ENCODE measurements at places on chromosomes 2 and 18.
A peak's percentile ranks its signal among the peaks of the same experiment; 100 is the strongest.

DNA sequence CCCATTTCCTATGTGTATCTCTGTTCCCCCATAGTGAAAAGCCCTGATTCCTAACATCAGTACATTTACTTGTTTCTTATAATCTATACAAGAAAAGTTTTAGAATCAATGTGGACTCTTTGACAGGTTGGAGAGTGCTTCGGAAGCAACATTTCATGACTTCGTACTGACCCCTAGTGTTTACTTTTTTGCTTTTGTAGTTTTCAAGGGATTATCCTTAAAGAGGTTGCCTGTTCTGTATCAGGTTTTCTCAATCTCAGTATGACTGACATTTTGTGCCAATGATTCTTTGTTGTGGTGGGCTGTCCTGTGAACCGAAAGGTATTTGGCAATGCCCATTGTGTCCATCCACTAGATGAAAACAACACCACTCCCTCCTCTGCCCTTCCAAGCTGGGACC, 43.3 kb upstream of the SERPINB2 start:
- DNase-seq, result no peak

GRCh38 chr2:217947383-217948350, 55.1 kb downstream of the TNS1 start:
- no peak for DNase-seq

- DNase-seq, result no peak
Observed at GRCh38 chr2:224038049-224038829, 847 bp downstream of the SERPINE2 start.

- DNase-seq, result no peak
Observed at GRCh38 chr2:201798252-201798913, 8.0 kb upstream of the CDK15 start.

DNA sequence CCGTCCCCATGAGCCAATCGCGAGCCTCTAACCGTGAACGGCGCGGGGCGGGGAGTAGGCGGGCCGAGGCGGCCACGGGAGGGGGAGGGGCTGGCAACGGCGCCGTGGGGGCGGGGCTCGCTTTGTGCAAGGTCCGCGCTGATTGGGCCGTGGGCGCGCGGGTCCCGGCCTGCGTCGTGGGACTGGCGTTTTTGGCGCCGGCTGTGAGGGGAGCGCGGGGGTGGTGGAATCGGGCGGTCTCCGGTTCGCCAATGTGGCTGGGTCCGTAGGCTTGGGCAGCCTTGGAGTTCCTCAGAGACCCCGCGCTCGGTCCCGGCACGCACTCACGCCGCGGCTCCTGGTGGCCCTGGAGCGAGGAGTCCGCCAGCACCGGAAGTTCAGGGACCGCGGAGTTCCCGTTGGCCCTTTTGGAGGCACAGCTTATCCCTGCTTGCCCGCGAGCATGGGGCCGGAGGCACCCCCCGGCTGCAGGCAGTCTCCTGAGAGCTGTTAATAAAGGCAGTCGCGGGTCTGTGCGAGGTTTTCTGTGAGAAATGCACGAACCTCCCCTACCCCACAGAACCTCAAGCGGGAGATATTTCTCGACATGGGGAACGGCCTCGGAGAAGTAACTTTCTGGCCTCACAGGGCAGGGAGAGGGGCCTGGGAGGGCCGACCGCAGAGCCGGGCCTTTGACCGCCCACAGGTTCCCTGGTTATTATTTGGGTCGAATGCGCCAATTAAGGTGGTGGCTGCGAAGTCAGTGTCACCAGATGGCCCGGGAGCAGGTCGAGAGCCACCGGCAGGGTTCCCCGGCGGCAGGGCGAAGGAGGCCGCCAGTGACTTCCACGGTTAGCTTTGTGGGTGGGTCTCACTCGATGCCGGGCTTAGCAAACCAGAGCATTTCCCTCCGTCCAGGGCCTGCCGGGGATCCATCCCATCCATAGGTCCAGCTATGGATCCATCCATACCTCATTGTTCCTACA, 574 bp upstream of the NCL start:
- peak; percentile 99 for DNase-seq

- no peak for DNase-seq
Observed at GRCh38 chr18:9826685-9827084, 59.1 kb upstream of the TXNDC2 start.

DNA sequence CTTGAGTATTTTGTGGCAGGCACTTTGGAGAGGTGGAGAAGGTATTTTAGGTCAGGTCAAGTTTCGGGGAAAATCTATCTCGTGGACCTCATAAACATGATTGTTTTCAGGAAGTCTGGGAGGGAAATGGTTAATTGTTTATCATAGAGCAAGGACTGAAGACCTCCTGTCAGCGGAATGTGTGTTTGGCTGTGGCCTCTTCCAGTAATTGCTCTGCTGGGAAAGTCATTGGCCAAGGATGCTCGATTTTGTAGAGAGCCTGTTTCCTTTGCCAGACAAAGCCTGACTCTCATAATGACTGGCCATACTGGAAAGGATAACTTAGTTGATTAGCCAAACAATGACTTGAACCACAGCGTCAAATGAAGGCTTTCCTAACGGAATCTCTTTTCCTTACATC, 30.0 kb downstream of the IL1R2 start:
- no peak for DNase-seq

DNA sequence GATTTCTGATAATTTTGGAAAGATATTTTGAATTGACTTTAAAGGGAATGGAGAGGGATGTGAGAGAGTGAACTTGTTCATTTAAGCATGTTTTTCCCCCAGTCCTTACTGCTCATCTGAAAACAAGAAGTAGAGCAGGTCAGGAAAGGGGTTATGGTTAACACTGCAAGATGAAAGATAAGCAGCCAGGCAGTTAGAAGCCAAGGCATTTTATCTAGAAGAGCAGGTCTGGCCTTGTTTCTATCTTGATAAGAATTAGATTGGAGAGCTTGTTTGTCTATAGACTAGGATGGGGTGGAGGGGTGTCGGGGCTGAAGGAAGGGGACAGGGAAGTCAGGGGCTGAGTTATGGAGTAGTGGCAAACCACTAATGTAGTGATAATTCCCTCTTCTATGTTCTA, 171.6 kb downstream of the IKZF2 start:
- no peak for DNase-seq

GRCh38 chr18:66867653-66868052, 263.8 kb upstream of the CDH19 start:
- DNase-seq, result no peak

GRCh38 chr2:25341011-25341727, 556 bp downstream of the DNMT3A start:
- no peak for DNase-seq

- no peak for DNase-seq
Observed at GRCh38 chr2:18309188-18309587, 251.3 kb downstream of the RDH14 start.

GRCh38 chr2:28613633-28614501, 118.0 kb downstream of the PLB1 start:
- DNase-seq, result no peak

DNA sequence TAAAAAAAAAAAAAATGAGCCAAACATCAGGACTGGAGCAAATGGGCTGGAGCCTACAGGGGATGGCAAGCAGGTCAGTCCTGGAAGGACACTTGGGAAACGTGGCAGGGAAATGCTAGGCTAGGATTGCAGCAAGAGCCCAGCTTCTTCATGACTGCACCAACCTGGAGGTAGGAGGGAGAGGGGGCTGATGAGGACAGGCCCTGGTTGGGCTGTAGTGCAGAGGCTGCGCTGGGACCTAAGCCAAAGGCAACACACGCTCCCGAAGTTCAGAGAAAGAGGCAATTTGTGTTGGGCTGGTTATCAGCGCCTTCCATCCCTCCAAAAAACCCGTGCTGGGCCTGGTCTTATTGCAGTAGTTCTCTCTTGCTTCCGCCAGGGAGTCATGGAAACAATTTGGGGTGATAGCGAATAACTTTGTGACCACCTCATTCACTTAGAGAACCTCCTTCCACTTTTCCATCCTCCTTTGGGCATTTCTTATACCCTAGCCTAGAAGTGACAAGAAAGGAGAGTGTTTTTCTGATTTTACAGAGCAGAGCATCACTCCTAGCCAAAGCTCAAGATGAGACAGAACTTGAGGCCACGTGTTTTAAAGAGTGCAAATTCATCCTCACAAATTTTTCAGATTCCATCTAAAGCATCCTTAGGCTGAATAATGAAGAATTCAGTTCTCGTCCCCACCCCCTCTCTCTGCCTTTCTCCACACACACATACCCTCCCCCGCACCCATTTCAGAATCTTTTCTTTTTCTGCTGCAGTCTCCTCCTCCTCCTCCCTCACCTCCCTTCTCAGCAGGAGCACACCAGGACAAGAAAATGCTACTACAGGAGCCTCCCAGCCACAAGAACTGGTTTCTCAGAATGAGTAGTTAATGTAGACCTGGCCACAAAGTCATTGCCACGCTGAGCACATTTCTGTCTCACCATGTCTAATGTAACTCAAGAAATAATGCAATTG, 82.5 kb upstream of the STPG4 start:
- no peak for DNase-seq

GRCh38 chr18:74194691-74195090, 46.4 kb downstream of the TIMM21 start:
- DNase-seq, result no peak

- no peak for DNase-seq
Observed at GRCh38 chr2:151306621-151307020, 17.2 kb upstream of the NMI start.

DNA sequence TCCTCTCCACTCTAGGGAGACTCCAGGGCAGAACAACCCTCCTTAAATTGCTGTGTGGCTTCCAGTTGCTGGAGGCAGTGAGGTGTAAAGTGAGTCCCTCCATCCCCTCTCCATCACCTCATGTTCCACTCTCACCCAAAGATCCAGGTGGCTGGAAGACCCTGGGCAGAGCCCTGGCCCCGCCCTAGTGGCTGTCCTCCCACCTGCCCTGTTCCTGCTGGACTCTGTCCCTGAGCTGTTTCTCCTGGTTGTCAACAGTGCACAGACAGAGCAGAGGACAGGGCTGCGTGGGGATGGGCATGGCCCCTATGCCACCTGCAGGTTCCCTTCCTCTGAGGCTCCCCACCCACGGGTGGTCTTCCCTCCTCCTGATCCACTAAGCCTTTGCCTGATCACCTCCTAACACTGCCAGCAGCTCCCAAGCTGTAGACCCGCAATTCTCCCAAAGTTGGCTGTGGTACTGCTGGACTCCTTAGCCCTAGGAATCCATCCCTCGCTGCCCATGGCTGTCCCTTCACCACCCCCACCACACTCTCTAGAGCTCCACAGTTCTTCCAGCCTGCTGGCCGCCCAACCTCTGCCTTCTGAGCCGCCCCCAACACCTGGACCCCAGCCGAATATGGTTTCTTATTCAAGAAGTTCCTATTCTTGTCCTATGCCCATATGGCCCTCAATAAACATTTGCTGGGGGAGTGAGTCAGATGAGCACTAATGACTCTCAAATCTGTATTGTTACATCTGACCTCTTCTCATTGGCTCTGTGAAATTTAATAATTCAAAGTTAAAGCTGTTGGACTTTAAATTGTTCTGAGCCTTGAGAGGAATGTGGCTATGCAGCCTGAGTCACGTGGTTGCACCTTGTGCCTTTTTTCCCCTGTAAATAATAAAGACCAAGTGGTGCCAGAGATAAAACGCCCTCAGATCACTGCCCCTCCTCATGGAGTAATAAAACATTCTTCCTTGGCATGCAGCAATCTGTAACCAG, 260.0 kb upstream of the HS6ST1 start:
- DNase-seq, result no peak

GRCh38 chr2:30272761-30273573, 41.6 kb downstream of the LBH start:
- no peak for DNase-seq

GRCh38 chr18:35477497-35477896, 20.3 kb downstream of the INO80C start:
- no peak for DNase-seq

DNA sequence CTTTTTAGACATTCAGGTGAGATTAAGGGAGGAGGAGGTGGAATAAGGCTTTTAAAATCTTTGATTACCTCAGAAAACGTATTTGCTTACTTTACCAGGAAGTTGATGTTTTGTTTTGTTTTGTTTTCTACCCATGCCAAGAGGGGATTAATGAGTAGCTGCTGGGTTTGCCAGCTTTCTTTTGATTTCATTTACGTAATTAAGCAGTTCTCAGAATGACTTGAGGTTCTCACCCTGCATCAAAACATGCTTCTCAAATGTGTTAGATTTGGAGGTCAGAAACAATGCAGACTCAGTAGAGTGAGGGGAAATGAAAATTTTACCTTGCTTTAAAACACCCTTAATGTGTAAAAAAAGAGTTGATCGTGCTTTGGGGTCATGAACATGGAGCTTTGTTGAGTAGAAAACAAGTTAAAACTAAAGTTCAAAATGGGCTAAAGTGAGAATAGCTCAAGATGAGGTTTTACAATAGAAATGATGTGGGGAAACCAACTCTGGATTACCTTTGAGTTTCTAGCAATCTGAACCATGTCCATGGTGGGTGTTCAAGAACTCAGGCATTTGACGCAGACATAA, 217.1 kb upstream of the EPAS1 start:
- DNase-seq, result no peak

DNA sequence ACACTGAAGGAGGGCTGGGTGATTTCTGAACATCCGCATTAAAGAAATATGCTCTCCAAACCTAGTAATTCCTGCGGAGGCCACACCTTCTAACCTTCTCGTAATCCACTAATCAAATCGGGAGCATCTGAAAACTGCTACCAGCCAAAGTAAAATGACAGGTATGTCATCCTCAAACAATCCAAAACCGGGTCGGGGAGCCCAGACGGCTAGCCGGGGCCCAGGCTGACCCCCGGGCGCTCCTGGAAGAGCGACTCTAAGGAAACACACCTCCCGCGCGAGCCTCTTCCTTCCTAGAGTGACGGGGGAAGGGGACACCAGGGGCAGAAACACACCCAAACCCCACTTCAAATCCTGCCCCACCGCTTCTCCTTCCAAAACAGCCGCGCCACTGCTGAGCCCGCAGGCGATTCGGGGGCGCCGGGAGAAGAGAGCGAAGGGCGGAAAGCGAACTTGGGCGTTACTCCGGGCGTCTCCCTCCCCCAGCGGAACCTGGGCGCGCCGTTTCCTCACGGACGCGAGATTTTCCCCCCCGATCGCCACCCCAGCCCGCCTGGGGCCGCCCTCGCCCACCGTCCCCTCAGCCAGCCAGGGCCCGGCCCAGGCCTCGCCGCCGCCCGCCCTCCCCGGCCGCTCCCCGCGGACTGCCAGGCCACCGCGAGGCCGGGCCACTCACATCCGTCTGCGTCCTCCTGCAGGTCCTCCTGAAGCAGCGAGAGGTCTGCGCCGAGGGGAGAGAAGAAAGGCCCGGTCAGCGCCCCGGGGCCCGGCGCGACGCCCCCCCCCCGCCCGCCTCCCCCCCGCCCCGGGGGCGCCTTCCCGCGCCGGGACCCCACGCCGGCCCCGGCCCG, 584 bp downstream of the PPP4R1 start:
- DNase-seq, result peak; percentile 11

GRCh38 chr2:168495524-168495923, 39.5 kb downstream of the CERS6 start:
- DNase-seq, result no peak

DNA sequence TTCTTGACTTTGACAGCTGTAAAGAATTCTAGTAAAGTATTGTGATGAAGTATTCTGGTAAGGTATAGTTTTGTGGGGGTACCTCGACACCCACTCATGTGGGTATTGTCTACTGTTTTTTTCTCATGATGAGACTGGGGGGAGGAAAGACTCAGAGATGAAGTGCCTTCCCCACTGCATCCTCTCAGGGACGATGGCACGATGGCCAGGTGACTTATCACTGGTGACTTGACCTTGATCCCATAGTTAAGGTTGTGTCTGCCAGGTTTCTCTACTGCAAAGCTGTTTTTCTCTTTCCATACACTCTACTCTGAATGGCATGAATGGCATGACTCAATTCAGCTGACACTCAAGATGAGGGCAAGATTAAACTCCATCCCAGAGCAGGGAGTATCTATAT, 936 bp upstream of the CCDC68 start:
- no peak for DNase-seq

Data from stimulated activated CD8-positive, alpha-beta memory T cell treated with anti-CD3 and anti-CD28 coated beads, Interleukin-7, amount 100 ng/mL, for 1 hour (primary cell).